ENCODE measurements at places on chromosomes 4 and X.

- DNase-seq, result peak; percentile 7
These were observed 45.5 kb downstream of the FAM9B start for GRCh38 chrX:8988446-8988845.

- no peak for DNase-seq
These were observed 8.7 kb downstream of the SLC9B1 start for GRCh38 chr4:103010804-103011203.

DNA sequence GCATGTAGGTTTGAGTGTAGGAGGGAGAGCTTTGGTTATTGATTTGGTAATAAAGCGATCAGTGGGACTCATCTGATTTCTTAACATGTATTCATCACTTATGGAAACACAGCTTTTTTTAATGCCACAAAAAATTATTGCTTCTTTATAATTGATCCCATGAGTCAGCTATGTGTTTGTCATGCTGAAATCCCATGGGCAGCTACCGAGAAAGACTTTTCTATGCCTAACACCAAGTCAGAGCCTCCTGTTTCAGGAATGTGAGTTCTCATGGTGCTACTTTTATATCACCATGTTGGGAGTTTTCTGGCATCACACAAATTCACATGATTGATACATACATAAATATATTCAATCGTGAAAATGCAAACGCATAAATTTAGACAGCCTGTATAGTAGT lies 165.7 kb downstream of the RAPGEF2 start:
- no peak for DNase-seq

DNA sequence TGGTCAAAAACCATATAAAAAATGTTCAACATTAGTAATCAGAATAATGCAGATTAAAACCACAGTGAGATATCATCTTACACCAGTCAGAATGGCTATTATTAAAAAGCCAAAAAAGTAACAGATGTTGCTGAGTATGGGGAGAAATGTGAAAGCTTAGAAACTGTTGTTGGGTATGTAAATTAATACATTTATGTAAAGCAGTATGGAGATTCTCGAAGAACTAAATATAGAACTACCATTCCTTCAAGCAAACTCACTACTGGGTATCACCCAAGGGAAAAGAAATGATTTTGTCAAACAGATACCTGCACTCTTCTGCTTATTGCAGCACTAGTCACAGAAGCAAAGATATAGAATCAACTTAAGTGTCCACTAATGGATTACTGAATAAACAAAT lies 576.4 kb upstream of the EPHA5 start:
- no peak for DNase-seq

- no peak for DNase-seq
These were observed 38.8 kb downstream of the GRIA3 start for GRCh38 chrX:123222920-123223319.

GRCh38 chr4:184306949-184307348 lies 89.3 kb upstream of the ENPP6 start:
- DNase-seq, result no peak

DNA sequence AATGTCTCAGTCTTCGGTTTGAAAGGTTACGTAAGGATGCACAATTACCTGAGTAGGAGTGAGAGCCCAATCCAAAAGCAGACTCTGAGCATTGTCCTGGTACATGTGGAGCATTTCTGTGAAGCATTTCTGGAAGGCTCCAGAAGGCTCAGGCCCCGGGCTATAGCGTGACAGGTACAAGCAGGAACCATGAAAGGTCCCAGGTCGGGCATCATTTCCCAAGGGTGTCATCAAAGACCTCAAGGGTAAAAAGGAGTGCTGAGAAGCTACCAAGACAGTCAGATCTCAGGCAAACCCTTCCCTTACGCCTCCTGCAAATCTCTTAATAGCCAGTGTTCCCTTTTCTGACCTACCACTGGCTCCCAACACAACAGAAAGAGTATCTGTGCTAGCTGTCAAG lies 30.8 kb downstream of the GPC4 start:
- DNase-seq, result no peak

- DNase-seq, result no peak
These were observed 83.1 kb upstream of the SPIN4 start for GRCh38 chrX:63434206-63434605.

DNA sequence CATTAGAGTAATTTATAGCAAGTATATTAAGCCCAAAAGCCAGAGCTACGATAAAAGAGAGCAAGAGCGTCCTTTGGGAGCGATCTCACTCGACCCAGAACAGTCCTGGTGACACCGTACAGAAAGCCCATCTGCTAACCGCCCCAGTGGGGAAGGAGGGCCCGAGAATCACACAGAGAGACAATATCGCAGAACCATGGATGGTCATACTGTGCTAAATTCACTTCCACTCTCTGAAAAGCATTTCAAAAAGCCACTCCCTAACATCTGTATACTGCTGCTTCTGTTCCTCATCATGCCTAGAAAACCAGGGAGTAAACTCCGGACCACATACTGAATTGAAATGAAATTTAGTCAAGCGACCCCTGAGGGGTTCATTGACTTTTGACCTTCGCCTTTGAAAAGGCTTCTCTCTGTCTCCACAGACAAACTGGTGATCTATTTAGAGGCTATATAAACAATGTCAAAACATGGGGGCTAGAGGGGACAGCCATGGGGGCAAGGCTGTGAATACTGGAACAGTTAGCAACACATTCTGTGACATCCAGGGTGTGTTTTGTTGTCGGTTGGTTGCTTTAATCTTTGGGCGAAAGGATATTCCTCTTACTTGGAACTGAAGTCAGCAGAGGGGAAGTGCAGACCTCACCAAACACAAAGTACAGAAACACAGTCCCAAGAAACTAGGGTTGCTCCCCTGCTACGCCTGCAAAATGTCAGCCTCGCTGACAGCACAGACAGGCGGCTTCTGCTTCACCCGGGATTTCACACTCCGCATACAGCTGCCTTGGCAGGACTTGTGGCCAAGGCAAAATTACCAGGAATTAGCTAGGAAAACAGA lies 129.0 kb upstream of the RASGEF1B start:
- no peak for DNase-seq

All from stimulated activated CD4-positive, alpha-beta T cell treated with anti-CD3 and anti-CD28 coated beads, Interleukin-1b, Interleukin-23, amount 100 ng/mL, for 24 hours (primary cell).